Effector memory CD8-positive, alpha-beta T cell (primary cell): ENCODE measurements at places on chromosomes 6 and 20.

DNA sequence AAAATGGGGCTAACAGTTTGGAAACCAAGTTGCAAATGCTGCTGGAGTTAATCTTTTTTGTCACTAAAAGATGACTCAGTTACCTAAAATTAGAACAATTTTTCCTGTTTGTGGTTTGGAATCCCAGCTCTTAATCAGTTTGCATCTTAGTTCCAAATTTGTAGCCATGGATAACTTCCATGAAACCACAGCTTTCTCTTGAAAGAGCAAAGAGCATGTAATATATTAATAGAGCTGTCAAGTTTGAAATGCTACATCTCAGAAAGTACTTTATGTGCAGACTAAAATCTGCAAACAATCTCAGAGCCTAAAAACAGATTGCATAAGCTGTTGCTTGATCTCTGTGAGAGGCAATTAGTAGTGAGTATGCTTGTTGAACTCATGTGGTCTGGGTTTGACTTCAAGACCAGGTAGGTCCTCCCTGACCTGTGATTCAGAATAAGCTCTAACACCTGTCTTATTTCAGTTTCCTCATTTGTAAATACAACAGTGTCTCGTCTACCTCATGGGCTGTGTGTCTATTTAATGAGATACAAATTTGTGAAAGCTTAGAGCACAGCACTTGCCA lies 23.5 kb downstream of the DHX35 start:
- DNase-seq = no peak

DNA sequence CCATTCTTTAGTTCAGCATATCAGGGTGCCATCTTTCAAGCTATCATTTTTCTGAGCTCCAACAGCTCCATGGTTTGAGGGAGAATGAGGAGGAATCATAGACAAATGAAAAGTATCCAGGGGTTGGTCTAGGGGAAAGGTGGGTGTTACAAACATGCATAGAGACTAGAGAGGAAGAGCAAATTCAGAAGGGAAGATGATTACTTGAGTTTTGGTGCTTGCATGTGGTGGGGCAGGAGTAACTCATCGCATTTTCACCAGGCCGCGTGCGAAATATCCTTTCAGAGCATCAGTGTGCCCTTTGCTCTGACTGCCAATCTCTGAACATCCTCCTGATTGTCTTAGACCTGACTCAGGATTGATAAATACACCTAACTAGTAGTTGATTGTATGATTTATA lies 7.7 kb upstream of the BICRAL start:
- no peak for DNase-seq

DNA sequence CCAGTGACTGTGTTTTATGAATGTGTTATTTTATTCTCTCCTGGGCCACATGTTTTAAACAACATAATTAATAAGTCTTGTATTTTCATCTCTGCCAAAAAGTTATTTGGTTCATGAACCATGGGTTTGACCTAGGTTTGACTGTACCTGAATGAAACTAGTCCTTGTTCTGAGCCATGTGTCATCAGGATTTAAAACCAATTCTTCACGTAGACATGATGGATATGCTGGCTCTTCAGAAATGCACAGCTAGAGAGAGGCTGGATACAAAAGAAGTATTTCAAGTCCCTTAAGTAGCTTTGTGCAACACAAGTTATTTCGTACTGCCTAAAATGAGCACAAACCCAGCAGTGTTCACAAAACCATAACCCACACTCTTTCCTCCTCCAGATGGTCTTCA lies 116.1 kb downstream of the IBTK start:
- DNase-seq = no peak

- no peak for DNase-seq
Measured at GRCh38 chr6:135630789-135631376, 133.3 kb upstream of the AHI1 start.

GRCh38 chr6:21874372-21874771 lies 280.8 kb downstream of the SOX4 start:
- no peak for DNase-seq

GRCh38 chr6:29553268-29554057 lies 6.1 kb downstream of the UBD start:
- DNase-seq = no peak

DNA sequence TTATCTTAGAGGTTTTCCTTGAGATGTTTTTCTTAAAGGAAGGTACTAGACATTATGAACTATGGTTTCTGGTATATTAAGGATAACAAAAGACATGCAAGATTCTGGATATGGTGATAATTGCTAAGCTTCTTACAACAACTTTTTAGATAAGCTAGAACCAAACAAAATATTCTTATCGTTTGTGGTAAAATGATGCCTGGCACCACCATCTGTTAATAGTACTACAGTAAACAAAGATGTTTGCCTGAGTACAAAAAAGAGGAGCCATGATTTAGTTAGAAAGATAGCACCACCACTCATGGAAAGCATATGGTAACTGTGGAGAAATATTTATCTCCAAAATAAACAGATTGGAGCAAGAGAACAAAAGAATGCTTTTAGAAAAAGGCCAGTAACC lies 747.3 kb downstream of the COL12A1 start:
- no peak for DNase-seq

GRCh38 chr6:142374965-142375733 lies 73.3 kb downstream of the ADGRG6 start:
- DNase-seq = no peak

DNA sequence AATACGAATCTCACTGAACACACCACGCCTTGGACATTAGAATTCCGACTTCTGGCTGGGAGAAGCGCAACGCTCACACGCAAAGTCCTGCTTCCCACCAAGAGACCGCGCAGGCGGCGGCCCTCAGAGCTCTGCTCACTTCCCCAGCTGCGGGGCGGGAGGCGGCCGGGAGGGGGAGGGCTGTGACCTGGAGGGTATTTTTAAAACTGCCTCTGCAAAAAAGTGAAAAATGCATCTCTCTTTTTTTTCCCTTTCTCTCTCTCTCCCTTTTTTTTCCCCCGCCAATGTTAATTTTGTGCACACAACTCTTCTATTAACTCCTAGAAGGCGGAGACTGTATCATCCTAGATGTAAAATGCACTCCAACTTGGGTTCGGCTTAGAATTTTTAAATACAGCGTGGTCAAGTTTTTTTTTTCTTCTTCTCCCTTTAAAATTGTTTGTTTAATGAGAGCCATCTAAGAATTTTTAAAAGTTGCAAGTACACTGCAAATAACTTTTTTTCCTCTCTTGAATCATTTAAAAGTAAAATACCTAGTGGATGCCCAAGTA lies 66.4 kb downstream of the STX11 start:
- no peak for DNase-seq

DNA sequence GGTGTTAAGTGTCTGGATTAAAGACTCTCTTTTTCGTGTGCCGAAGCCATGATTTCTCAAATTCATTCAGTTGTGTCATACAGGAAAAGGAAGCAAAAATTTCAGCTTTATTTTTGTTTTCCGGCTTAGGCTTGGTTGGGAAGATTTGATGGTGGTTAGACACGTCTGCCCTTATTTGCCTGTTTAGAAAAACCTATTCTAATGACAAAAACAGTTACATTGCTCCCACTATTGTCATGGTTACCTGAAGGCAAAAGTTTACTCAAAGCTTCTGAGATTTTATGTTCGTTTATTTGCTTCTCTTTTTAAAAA lies 982 bp downstream of the DNAJC5 start:
- no peak for DNase-seq

DNA sequence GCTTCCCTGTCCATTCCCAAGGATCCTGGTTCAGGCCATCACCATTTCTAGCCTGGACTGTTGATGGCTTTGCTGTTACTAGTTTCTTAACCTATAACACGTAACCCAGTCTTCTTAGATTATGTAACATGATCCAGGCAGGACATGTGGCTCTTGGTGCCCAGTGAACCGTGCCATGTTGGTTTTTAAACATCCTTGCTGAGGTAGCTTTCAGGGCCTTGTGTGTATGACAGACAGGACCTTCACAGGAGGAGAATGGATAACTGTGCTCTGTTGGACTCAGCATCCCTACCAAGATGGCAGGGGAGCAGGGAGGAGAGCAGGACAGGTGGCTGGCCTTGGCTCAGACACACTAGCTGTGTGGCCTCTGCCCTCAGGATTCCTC lies 46.8 kb downstream of the PANK2 start:
- no peak for DNase-seq

DNA sequence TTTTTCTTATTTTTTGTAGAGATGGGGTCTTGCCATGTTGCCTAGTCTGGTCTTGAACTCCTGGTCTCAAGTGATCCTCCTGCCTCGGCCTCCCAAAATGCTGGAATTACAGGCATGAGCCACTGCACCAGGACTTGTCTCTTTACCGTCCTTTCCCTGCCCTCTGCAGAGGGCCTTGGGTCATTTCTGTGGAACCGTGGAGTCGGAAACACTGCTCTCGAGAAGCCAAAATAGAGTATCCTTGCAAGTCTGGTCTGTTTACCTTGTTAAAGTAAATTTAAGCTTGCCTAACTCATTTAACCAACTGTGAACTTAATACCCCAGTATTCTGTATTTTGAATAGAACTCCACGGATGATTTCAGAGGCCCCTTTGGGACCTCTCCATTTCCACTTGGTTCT lies 51.4 kb downstream of the KDM1B start:
- DNase-seq = no peak

- no peak for DNase-seq
Measured at GRCh38 chr6:30441171-30441570, 48.1 kb upstream of the HLA-E start.

DNA sequence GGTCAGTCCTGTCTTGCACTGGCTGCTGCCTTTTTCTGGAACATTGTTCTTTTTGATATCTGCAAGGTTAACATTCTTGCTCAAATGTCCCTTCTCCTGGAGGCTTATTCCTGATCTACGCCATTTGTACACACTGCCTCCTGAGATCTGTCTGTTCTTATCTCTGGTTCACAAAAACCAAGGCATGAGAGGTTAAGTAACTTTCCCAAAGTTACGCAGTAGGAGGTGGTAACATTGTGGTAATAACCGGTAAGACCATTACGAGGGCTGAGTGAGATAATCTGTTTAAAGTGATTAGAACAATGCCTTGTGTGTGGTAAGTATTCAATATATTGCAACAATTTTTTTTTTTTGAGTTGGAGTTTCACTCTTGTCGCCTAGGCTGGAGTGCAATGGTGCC lies 132.1 kb downstream of the FNDC1 start:
- DNase-seq = no peak

DNA sequence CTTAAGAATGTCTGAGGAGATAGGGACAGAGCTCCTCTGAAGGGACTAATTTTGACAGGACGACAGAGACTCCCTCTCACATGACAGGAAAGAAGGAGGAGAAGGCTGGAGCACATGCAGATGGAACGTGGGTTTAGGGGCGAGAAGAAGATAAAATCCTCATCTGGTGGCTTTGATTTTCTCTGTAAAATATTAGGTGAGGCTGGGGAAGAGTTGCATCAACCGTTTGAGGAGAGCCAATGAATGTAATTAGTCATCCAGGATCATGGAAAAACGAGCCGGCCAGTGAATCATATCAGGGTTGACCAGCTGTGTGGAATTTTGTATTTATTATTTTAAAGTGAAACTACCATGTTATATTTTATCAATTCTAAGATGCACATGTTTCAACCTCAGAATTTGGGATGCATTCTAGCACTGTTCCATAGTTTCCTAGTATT lies 46.9 kb upstream of the ADGRF4 start:
- no peak for DNase-seq

DNA sequence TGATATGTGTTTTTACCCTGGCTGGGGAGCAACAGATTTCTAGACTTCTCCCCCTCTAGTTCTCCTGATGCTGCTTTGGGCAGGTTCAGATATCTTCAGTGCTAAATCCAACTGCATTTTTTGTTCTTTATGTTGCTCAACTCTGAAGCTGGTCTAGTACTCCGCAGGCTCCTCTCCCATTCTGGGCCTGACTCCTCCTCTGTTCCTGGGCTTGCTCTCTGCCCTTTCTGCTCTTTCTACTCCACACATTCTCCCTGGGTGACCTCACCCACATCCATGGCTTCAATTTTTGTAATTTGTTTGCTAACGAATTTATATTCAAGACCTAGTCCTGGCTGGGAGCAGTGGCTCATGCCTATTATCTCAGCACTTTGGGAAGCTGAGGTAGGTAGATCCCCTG lies 6.4 kb downstream of the FYN start:
- no peak for DNase-seq

DNA sequence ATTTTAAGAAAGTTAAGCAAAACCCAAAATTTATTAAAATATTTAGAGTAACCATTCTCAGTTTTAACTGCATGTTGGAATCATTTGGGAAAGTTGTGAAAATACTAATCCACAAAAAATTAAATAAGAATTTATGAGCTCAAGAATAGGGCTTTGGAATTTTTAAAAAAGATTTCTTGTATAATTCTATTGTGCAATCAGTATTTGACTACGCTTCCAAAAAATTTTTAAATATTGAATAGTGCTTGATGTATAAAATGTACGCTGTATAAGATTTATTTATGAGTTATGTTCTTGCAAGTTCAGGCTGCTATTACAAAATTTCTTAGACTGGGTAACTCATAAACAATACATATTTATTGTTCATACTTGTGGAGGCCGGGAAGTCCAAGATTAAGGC lies 571.7 kb downstream of the MMUT start:
- no peak for DNase-seq

- no peak for DNase-seq
Measured at GRCh38 chr20:64167676-64168075, 3.4 kb downstream of the MYT1 start.

GRCh38 chr6:31225735-31226134 lies 46.2 kb downstream of the HLA-C start:
- no peak for DNase-seq

GRCh38 chr6:87494761-87495422 lies 22.1 kb downstream of the SLC35A1 start:
- no peak for DNase-seq

DNA sequence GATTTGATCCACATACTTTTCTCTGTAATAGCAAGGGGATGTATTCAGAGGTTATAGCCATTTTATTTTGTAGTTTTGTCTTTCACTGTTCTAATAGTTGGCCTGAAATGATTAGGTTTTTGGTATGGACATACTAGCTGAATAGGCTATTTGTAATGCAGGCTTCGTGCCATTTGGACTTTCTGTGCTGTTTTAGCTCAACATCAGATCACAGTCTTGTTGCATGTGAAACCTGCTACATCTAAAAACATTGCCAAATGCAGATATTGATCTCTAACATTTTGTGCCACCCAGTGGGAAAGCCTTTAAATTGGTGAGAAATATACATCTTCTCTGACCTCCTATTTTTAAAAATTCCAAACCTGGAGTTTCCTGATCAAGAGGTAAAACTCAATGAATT lies 157.5 kb upstream of the SCGN start:
- DNase-seq = no peak

DNA sequence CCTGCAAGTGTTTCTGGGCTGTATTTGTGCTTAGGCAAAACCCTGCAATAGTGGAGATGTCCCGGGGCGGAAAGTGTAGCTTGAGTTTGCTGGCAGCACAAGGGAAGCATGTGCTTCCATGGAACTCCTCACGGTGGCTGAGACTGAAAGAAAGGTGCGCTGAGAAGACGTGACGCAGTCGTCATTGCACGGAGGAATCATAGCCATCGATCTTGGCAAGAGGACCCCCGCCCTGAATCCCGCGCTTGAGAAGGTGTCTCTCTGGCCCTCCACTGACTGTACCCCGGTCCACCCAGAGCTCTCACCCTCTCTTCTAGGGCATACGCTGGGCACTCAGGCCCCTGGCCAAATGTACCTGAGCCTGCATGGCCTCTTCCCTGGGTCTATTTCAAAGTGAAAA lies 1081.8 kb upstream of the DEFB115 start:
- DNase-seq = no peak
